Uterus (tissue), 4 donors: ENCODE measurements at places on chromosomes 4 and X. TPM values are rescaled to one million over a fixed set of nuclear protein-coding genes. Genes with fewer than 3 reads are reported as not detected.

DNA sequence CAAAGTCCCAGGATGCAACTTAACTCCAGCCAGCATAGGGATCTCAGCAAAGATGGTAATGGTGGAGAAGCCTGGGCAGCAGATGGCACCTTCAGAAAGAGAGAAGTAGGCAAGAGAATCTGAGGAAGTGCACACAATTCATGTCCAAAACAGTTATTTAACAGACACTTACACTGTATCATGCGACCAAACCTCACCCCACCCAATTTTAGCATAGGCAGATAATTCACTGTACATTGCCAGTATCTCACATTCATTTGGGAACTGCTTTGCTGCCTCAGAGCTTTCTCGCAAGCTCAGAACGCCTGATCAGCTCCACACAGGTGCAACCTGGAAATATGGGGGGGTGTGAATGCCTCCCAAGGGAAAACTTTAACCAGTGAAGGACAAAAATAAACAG, 143.0 kb upstream of the MAOA start:
- H3K4me1 ChIP-seq, result no peaks in the 10 kb centered on the region
- no peak overlapping the region for H3K27ac ChIP-seq
- no peaks in the 10 kb centered on the region for H3K36me3 ChIP-seq
- H3K4me3 ChIP-seq, result no peak overlapping the region
- DNase-seq, result no peak
- no peaks in the 10 kb centered on the region for H3K27me3 ChIP-seq

DNA sequence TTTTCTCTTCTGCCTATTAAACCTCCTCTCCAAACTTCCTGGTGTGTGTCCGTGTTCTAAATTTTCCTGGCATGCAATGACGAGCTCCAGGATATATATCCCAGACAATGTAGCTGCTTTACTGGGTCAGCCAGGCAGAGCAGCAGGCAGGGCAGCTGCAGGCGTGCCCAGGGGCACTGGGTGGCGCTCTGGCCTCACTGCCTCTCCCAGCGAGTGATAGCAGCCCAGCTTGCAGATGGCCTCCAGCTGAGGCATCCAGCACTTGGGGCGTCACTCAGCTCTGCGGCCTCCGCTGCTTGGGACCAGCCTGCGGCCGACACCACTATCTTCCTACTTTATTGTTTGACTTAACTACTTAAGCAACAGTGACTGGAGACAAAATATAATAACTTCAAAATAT, 23.0 kb upstream of the UBA6 start:
- no peaks in the 10 kb centered on the region for H3K27me3 ChIP-seq
- no peaks in the 10 kb centered on the region for H3K36me3 ChIP-seq
- no peak overlapping the region for H3K4me3 ChIP-seq
- H3K27ac ChIP-seq, result no peak overlapping the region
- DNase-seq, result no peak

The SLC10A6 gene
- 2.0 TPM for total RNA-seq

GRCh38 chr4:164313853-164314252, 440.1 kb upstream of the SMIM31 start:
- no peaks in the 10 kb centered on the region for H3K27me3 ChIP-seq
- H3K4me3 ChIP-seq, result no peak overlapping the region
- no peaks in the 10 kb centered on the region for H3K36me3 ChIP-seq

DNA sequence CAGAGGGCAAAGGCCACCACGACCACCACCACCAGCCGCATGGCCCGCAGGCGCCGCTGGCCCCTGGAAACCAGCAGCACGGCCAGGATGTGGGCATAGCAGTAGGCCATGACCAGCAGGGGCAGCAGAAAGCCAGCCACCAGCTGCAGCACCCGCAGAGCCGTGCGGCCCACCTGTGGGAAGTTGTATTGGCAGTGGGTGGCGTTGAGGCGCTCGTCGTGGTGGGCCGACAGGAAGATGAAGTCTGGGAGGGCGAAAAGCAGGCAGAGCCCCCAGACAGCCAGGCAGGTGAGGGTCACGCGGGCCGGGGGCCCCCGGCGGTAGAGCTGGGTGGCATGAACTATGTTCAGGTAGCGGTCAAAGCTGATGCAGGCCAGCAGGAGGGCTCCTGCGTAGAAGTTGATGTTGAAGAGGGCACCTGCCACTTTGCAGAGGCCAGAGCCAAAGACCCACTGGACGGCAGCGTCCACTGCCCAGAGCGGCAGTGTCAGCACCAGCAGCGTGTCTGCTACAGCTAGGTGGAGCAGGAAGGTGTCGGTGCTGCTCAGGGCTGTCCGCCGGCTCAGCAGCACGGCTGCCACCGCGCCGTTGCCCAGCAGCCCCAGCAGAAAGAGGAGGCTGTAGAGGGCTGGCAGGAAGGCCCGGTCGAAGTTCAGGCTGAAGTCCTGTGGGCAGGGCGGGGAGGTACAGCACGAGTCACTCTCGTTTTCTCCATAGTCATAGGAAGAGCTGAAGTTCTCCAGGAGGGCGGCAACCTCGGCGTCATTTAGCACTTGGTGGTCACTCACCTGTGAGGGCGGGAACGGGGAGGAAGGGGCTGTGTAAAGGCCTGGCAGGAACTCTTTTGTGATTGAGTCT, 1.4 kb downstream of the CXCR3 start:
- no peak for DNase-seq
- no peaks in the 10 kb centered on the region for H3K4me1 ChIP-seq
- no peak overlapping the region for H3K4me3 ChIP-seq

The LRAT gene
- total RNA-seq, result 3.8 TPM

DNA sequence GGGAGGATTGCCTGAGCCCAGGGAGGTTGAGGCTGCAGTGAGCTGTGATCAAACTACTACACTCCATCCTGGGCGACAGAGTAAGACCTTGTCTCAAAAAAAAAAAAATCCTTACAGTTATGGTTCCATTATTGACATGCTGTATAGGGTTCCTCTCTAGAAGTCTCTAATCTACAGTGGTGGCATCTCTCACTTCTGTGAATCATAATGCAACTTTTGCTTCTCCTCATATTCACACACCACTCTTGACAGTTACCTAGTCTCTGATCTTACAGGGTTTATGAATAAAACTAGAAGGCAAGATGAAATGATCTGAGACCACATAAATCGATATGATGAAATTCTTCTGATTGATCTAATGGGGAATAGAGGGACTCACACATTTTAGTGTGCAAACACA, 40.6 kb downstream of the DOCK11 start:
- H3K36me3 ChIP-seq, result no peaks in the 10 kb centered on the region
- no peak overlapping the region for H3K4me3 ChIP-seq
- no peaks in the 10 kb centered on the region for H3K4me1 ChIP-seq
- no peak overlapping the region for H3K27ac ChIP-seq

- H3K4me3 ChIP-seq, result no peak overlapping the region
- H3K36me3 ChIP-seq, result no peaks in the 10 kb centered on the region
- no peak for DNase-seq
- no peaks in the 10 kb centered on the region for H3K27me3 ChIP-seq
- peak overlapping the region; percentile 59 for H3K27ac ChIP-seq
- no peaks in the 10 kb centered on the region for H3K4me1 ChIP-seq
Measured at GRCh38 chrX:23845351-23845817, 62.4 kb downstream of the APOO start.

- H3K36me3 ChIP-seq, result no peaks in the 10 kb centered on the region
- no peaks in the 10 kb centered on the region for H3K4me1 ChIP-seq
- no peak overlapping the region for H3K4me3 ChIP-seq
- no peak overlapping the region for H3K27ac ChIP-seq
- no peaks in the 10 kb centered on the region for H3K27me3 ChIP-seq
Measured at GRCh38 chrX:10548688-10549087, 71.7 kb downstream of the MID1 start.

The GRID2 gene
- total RNA-seq, result not detected

- DNase-seq, result peak; percentile 22
- no peak overlapping the region for H3K4me3 ChIP-seq
- no peaks in the 10 kb centered on the region for H3K36me3 ChIP-seq
Measured at GRCh38 chr4:17494258-17495190, 17.4 kb downstream of the QDPR start.

GRCh38 chr4:64581422-64581821, 172.2 kb upstream of the TECRL start:
- H3K4me3 ChIP-seq, result no peak overlapping the region
- H3K36me3 ChIP-seq, result no peaks in the 10 kb centered on the region
- H3K27me3 ChIP-seq, result no peaks in the 10 kb centered on the region
- no peaks in the 10 kb centered on the region for H3K4me1 ChIP-seq

GRCh38 chr4:108355902-108356535, 187.3 kb upstream of the LEF1 start:
- H3K36me3 ChIP-seq, result no peaks in the 10 kb centered on the region
- no peak overlapping the region for H3K27ac ChIP-seq
- no peak for DNase-seq
- no peaks in the 10 kb centered on the region for H3K27me3 ChIP-seq
- H3K4me3 ChIP-seq, result no peak overlapping the region
- H3K4me1 ChIP-seq, result no peaks in the 10 kb centered on the region

DNA sequence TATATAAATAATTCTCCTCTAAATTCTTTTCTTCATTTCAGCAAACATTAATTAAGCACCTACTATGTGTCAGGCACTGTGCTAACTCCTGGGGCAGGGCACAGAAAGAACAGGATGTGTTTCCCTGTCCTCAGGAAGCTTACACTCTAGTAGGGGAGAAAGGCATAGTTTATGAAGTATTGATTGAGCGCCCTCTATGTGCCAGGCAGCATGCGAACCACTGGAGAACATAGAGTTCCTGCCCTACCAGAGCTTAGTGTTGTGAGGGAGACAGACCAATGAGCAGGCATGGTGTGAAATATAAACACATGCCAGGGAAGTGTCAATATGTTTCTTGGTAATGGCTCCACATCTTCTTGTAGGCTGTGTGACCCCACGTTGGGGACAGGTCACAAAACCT, 3.7 kb downstream of the ADGRG4 start:
- no peaks in the 10 kb centered on the region for H3K4me1 ChIP-seq
- H3K27ac ChIP-seq, result no peak overlapping the region
- DNase-seq, result no peak
- no peak overlapping the region for H3K4me3 ChIP-seq
- H3K36me3 ChIP-seq, result no peaks in the 10 kb centered on the region
- no peaks in the 10 kb centered on the region for H3K27me3 ChIP-seq

DNA sequence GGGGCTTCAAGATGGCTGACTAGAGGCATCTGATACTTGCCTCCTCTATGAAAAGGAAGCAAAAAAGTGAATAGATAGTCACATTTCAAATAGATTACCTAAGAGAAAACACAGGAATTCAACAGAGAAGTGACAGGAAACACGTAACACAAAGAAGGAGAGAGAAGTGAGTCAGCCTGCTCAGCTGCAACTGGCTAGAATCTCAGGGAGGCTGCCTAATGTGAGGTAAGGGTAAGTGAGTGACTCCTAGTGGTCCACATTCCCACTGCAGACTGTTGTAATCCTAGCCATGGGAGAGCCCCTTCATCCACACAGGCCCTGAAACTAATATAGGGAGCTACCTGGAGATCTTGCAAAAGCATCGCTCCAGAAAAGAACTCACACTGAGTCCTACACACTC, 179.2 kb downstream of the SLC7A11 start:
- no peak for DNase-seq
- H3K36me3 ChIP-seq, result no peaks in the 10 kb centered on the region
- no peak overlapping the region for H3K27ac ChIP-seq
- no peaks in the 10 kb centered on the region for H3K4me1 ChIP-seq
- no peaks in the 10 kb centered on the region for H3K27me3 ChIP-seq

GRCh38 chr4:100929758-100930157, 411.9 kb upstream of the EMCN start:
- H3K36me3 ChIP-seq, result no peaks in the 10 kb centered on the region
- H3K4me1 ChIP-seq, result no peaks in the 10 kb centered on the region
- no peak for DNase-seq
- no peak overlapping the region for H3K27ac ChIP-seq
- H3K4me3 ChIP-seq, result no peak overlapping the region
- H3K27me3 ChIP-seq, result no peaks in the 10 kb centered on the region

- H3K27ac ChIP-seq, result no peak overlapping the region
- no peak for DNase-seq
- H3K27me3 ChIP-seq, result no peaks in the 10 kb centered on the region
- no peak overlapping the region for H3K4me3 ChIP-seq
- H3K4me1 ChIP-seq, result no peaks in the 10 kb centered on the region
Measured at GRCh38 chr4:70969076-70969475, 24.4 kb upstream of the DCK start.

- no peak for DNase-seq
- no peaks in the 10 kb centered on the region for H3K4me1 ChIP-seq
- no peaks in the 10 kb centered on the region for H3K36me3 ChIP-seq
- no peak overlapping the region for H3K4me3 ChIP-seq
Measured at GRCh38 chrX:30219372-30219771, 4.0 kb downstream of the MAGEB2 start.

- DNase-seq, result no peak
Measured at GRCh38 chr4:149552601-149553000, 263.0 kb downstream of the IQCM start.

The POU3F4 gene
- total RNA-seq, result not detected

The FHDC1 gene
- total RNA-seq, result 10.0 TPM

GRCh38 chrX:112913807-112914206, 73.2 kb upstream of the AMOT start:
- DNase-seq, result no peak
- no peaks in the 10 kb centered on the region for H3K36me3 ChIP-seq
- no peaks in the 10 kb centered on the region for H3K27me3 ChIP-seq

The SPIN4 gene
- 20.3 TPM for total RNA-seq

DNA sequence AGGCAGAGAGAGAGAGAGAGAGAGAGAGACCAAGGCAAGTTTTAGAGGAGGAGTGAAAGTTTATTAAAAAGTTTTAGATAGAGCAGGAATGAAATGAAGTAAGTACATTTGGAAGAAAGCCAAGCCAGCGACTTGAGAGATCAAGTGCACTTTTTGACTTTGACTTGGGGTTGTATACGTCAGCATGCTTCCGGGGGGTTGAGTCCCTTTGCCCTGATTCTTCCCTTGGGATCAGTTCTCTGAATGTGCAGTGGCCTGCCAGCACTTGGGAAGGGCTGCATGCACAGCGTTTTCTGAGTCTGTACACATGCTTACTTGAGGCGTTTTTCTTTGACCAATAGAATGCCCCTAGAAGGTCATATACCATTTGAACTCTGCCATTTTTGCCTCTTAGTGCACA, 400.5 kb downstream of the PDGFC start:
- DNase-seq, result no peak
- H3K27me3 ChIP-seq, result no peaks in the 10 kb centered on the region
- no peaks in the 10 kb centered on the region for H3K36me3 ChIP-seq
- no peaks in the 10 kb centered on the region for H3K4me1 ChIP-seq

The ERVMER34-1 gene
- 0.26 TPM for total RNA-seq

DNA sequence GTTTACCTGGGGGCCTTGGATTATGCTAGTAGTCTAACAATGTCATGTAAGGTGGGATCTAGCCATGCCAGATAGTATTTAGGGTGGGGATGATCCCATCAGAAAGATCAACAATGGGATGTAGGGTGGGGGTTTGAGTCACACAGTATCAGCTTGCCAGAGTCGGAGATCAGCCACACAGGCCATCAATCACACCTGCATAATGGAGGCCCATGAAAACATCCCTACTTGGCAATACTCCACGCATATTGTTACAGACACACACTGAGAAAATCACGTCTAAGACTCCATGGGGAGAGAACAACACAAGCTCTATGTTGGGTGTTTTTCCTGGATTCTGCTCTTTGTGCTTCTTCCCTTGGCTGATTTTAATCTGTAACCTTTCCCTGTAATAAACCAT, 49.5 kb upstream of the SLC25A4 start:
- no peaks in the 10 kb centered on the region for H3K27me3 ChIP-seq
- no peak overlapping the region for H3K27ac ChIP-seq
- no peaks in the 10 kb centered on the region for H3K4me1 ChIP-seq
- H3K4me3 ChIP-seq, result no peak overlapping the region
